ENCODE measurements at places on chromosomes 2 and 18. TPM values are rescaled to one million over a fixed set of nuclear protein-coding genes. Genes with fewer than 3 reads are reported as not detected.

DNA sequence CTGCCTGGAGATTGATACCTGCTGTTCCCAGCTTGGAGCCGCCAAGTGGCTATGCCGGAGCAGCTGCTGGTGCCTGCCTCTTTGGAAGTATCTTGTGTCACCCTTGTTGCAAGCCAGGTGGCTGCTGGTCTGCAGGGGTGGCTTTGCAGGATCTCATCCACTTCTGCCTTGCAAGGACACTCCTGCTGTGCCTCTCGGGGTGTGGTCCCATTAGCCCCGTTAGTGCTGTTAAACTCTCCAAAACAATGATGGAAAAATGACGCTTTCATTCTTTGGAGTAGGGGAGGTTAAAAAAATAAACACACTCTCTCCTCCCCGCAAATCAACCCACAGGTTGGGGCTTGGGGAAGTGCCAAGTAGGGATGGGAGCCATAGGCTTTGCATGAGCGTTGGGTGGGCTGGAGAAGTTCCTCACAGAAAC is 352.8 kb downstream of the RNF144A start:
- no peak for DNase-seq
- H3K36me3 ChIP-seq: no peaks in the 10 kb centered on the region
- peaks cover 6% of the 10 kb centered on the region for H3K27me3 ChIP-seq
- no peak overlapping the region for H3K4me3 ChIP-seq
- H3K27ac ChIP-seq: no peak overlapping the region

DNA sequence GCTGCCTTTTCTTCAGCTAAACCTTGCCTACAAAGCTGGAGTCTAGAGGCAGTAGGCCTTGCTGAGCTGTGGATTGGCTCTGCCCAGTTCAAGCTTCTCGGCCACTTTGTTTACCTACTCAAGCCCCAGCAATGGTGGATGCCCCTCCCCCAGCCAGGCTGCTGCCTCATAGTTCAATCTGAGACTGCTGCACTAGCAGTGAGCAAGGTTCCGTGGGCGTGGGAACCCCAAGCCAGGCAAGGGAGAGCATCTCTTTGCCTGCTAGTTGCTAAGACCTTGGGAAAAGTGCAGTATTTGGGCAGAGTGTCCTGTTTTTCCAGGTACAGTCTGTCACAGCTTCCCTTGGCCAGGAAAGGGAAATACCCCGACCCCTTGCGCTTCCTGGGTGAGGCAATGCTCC is 68.9 kb downstream of the VAPA start:
- H3K4me1 ChIP-seq: no peaks in the 10 kb centered on the region
- no peak overlapping the region for H3K27ac ChIP-seq
- H3K4me3 ChIP-seq: no peak overlapping the region
- H3K27me3 ChIP-seq: no peaks in the 10 kb centered on the region
- peaks cover 3% of the 10 kb centered on the region for H3K36me3 ChIP-seq

DNA sequence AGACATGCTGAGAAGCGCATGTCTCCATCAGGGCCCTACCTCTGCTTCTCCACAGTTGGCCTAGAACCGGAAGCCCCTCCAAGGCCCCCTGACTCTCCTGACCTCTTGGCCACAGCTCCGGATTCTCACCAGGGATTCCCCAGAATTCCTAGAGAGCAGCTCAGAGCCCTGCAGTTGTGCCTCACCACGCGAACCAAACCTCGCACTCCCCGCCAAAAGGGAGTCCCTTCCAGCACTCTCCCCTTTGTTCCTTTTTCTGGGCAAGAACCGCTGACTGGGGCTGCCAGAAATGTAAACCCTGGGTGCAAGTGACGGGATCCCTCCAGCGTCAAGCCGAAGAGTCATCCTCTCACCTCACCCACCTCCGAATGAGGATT is 36.7 kb downstream of the AFF3 start:
- no peaks in the 10 kb centered on the region for H3K36me3 ChIP-seq
- no peak for DNase-seq
- peak overlapping the region; percentile 57 for H3K27ac ChIP-seq
- H3K4me3 ChIP-seq: peak overlapping the region; percentile 79
- peaks cover 6% of the 10 kb centered on the region for H3K4me1 ChIP-seq
- peaks cover 23% of the 10 kb centered on the region for H3K27me3 ChIP-seq

- no peak overlapping the region for H3K4me3 ChIP-seq
- peaks cover 33% of the 10 kb centered on the region for H3K4me1 ChIP-seq
- H3K27ac ChIP-seq: no peak overlapping the region
- no peaks in the 10 kb centered on the region for H3K36me3 ChIP-seq
- no peaks in the 10 kb centered on the region for H3K27me3 ChIP-seq
Measured at GRCh38 chr2:8004250-8004681, 677.6 kb upstream of the ID2 start.

- no peaks in the 10 kb centered on the region for H3K36me3 ChIP-seq
- no peak overlapping the region for H3K27ac ChIP-seq
- no peaks in the 10 kb centered on the region for H3K4me1 ChIP-seq
- H3K4me3 ChIP-seq: no peak overlapping the region
- no peak for DNase-seq
Measured at GRCh38 chr2:422676-423435, 135.0 kb upstream of the ALKAL2 start.

WBP1 gene
- 87.7 TPM for total RNA-seq

EPC2 gene
- total RNA-seq: 33.2 TPM

GRCh38 chr2:241205086-241205485 is 16.6 kb downstream of the ANO7 start:
- H3K36me3 ChIP-seq: no peaks in the 10 kb centered on the region
- no peak for DNase-seq
- H3K27ac ChIP-seq: no peak overlapping the region
- no peaks in the 10 kb centered on the region for H3K27me3 ChIP-seq
- no peaks in the 10 kb centered on the region for H3K4me1 ChIP-seq

DNA sequence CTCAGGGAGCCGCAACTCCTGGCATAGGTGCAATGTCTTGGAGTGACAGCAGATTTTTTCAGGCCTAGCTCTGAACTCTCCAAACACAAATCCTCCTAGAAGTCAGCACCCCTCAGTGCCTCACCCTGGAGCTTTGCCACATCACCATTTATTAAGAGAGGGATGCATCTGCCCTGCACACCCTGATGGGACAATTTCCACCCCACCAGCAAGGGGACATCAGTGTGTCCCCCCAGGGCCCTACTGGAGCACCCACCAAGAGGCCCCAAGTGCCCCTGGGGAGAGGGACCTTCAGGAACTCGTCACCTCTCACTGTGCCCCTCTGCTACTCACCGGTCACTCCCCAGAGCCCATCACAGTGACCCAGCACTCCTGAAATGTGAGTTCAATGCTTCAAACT is 144.7 kb downstream of the NDUFA10 start:
- peaks cover 16% of the 10 kb centered on the region for H3K27me3 ChIP-seq
- no peak overlapping the region for H3K27ac ChIP-seq
- DNase-seq: no peak
- no peak overlapping the region for H3K4me3 ChIP-seq
- peaks cover 6% of the 10 kb centered on the region for H3K36me3 ChIP-seq

FAM237A gene
- not detected for total RNA-seq

TNFRSF11A gene
- 5.4 TPM for total RNA-seq

AQP12B gene
- not detected for total RNA-seq

DNA sequence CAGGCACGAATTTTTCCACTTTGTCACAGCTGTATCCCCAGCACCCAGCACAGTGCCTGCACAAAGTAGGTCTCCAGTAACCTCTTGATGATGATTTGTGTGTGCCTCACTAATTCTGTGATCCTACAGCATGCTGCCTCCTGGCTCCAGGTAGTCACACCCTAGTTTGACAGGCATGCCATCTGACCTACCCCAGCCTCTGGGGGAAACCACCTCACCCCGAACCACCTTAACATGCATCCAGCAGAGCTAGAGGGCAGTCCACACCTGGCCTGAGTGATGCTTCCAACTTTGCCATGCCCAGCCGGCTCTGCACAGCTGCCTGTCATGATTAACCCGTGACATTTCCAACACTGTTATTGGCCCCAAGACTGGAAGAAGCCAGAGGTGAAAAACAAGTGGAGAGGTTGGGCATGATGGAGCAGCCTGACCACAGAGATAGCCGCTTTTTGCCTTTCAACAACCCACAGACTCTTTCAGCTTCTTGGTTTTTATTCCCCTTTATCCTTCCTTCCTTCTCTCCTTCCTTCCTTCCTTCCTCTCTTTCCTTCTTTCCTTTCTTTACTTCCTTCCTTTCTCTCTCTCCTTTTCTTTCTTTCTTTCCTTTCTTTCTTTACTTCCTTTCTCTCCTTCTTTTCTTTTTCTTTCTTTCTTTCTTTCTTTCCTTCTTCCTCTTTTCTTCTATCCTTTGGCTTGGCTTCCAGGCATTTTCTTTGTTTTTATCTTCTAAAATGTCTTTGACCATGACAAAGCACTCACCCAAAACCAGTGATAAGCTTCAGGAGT is 294.4 kb upstream of the SIX2 start:
- H3K4me1 ChIP-seq: no peaks in the 10 kb centered on the region
- H3K4me3 ChIP-seq: no peak overlapping the region
- no peak overlapping the region for H3K27ac ChIP-seq

- peaks cover 7% of the 10 kb centered on the region for H3K4me1 ChIP-seq
- no peak overlapping the region for H3K4me3 ChIP-seq
Measured at GRCh38 chr2:65622951-65623535, 190.6 kb upstream of the SPRED2 start.

ALPP gene
- total RNA-seq: not detected

GRCh38 chr2:102070058-102070642 is 72.4 kb upstream of the IL1R1 start:
- H3K36me3 ChIP-seq: peaks cover 5% of the 10 kb centered on the region
- H3K4me1 ChIP-seq: peaks cover 30% of the 10 kb centered on the region
- H3K4me3 ChIP-seq: no peak overlapping the region
- H3K27ac ChIP-seq: no peak overlapping the region

GRCh38 chr2:129721846-129722245 is 257.6 kb upstream of the RAB6C start:
- no peak overlapping the region for H3K27ac ChIP-seq
- H3K36me3 ChIP-seq: no peaks in the 10 kb centered on the region
- no peak for DNase-seq
- no peaks in the 10 kb centered on the region for H3K27me3 ChIP-seq

GRCh38 chr2:229419158-229419557 is 148.1 kb upstream of the PID1 start:
- no peaks in the 10 kb centered on the region for H3K36me3 ChIP-seq
- no peak for DNase-seq
- no peaks in the 10 kb centered on the region for H3K27me3 ChIP-seq
- no peak overlapping the region for H3K27ac ChIP-seq
- no peak overlapping the region for H3K4me3 ChIP-seq

DNA sequence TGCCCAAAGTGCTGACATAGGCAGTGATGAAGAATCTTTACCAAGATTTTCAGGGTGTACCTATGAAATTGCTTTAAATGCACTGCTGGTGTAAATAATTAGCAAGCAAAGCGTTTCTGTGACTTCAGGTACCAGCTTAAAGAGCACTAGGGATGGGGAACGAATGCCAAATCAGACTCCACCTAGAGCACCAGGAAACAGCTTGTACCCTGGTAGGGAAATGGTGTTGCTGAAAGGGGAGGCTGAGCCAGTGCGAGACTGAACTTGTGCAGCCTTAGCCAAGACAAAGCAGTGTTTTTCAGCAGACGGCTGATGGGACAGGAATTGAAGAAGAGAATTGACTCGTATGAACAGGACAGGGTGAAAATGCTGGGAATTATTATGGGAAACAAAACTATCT is 65.6 kb downstream of the TWSG1 start:
- no peak overlapping the region for H3K27ac ChIP-seq
- no peaks in the 10 kb centered on the region for H3K27me3 ChIP-seq
- H3K4me1 ChIP-seq: peaks cover 7% of the 10 kb centered on the region
- no peak overlapping the region for H3K4me3 ChIP-seq
- DNase-seq: no peak
- peaks cover 2% of the 10 kb centered on the region for H3K36me3 ChIP-seq

GRCh38 chr2:216714376-216714775 is 19.0 kb upstream of the IGFBP5 start:
- H3K27ac ChIP-seq: no peak overlapping the region
- DNase-seq: no peak
- no peaks in the 10 kb centered on the region for H3K4me1 ChIP-seq
- H3K4me3 ChIP-seq: no peak overlapping the region

- no peak overlapping the region for H3K4me3 ChIP-seq
- H3K36me3 ChIP-seq: no peaks in the 10 kb centered on the region
- no peak for DNase-seq
- H3K4me1 ChIP-seq: no peaks in the 10 kb centered on the region
- no peaks in the 10 kb centered on the region for H3K27me3 ChIP-seq
Measured at GRCh38 chr2:54834721-54835120, 111.3 kb downstream of the EML6 start.
